ENCODE measurements at places on chromosomes 6 and 20.

- no peak for DNase-seq
These were observed 43.1 kb downstream of the BLTP3A start for GRCh38 chr6:34834789-34835518.

GRCh38 chr20:11110535-11110934 lies 436.7 kb upstream of the JAG1 start:
- DNase-seq: no peak

DNA sequence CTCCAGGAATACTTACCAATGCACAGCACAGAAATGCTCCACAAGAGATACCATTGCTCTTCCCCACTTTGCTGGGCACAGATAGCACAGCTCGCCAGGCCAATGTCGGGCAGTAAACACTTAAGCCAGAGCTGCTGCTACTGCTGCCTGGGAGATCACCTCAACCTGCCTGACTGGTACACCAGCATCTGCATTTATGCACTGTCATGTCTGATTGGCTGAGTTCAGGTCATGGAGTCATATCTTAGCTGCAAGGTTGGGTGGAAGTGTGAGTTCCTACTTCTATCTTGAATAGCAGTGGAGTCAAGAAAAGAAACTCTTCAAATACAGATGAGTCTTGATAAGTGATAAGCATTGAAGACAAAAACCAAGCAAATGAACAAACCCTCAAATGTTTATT lies 10.9 kb upstream of the ADGRF4 start:
- DNase-seq: no peak

DNA sequence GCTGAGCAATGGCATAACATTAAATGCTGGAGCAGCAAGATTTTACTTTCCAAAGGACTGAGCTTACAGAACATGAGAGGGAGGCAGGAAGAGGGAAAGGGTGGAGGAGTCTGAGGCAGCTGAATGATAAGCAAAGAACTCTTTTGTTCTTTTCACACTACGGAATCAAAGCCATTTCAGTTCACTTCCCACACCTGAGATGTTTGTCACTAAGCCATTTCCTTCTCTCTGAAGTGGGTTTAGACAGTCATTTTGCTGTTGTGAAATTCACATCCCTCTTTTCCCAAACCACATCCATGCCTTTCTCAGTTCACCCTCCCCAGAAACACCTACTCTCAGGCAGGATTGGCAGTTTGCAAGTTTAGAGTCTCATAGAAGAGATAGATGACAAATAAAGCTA lies 267.9 kb downstream of the ADGRG6 start:
- no peak for DNase-seq

GRCh38 chr6:168994956-168995355 lies 258.7 kb downstream of the THBS2 start:
- no peak for DNase-seq

- no peak for DNase-seq
These were observed 18.3 kb downstream of the KIAA1586 start for GRCh38 chr6:57064809-57065208.

DNA sequence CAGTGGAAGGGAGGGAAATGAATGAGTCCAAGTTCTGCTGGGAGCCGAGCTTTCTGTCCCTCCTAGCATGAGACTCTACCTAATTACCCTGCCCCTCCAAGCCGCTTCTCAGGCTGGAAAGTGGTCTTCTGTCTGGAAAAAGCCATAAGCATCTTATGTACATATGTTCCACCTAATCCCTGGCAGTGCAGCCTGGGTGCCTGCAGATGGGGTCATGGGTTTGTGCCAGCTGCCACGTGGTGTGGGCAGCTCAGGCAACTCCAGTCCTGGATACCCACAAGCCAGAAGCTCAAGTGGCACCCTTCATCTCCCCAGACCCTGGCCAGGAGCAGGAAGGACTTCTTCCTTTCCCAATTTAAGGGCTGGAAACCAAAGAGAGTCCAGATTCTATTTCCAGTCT lies 253.1 kb downstream of the LY86 start:
- DNase-seq: no peak

- no peak for DNase-seq
These were observed 14.9 kb upstream of the HDDC2 start for GRCh38 chr6:125316621-125317020.

GRCh38 chr6:40343318-40343876 lies 243.8 kb downstream of the LRFN2 start:
- no peak for DNase-seq

DNA sequence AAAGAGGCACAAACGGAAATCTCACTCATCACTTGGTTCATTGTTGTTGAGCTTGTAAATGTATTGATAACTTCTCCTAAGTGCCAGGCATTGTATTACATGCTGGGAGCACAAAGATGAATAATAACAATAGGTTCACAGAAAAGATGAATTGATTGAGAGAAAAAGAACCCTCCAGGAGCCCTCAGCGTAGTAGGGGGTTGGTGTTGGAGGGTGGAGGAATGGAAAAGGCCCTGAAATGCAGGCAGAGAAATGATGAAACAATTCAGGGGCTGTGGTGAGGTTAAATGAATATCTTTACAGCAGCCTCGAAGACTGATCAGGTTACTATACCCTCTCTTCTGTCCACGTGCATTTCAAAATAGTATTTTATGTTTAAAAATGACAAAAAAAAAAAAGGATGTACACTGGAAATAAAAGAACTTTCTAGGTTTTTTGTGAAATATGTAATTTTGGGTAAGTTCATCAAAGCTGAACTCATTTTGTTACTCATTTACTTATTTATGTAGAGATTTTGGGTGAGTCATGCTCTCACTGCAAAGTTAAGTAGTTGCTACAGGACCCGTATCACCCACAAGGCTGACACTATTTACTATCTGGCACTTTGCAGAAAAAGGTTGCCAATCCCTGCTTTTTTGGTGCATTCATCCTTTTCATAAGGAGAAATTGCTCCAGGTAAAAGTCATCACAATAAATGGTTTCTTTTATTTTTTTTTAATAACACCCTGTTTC lies 277.3 kb downstream of the ZNF217 start:
- DNase-seq: no peak

DNA sequence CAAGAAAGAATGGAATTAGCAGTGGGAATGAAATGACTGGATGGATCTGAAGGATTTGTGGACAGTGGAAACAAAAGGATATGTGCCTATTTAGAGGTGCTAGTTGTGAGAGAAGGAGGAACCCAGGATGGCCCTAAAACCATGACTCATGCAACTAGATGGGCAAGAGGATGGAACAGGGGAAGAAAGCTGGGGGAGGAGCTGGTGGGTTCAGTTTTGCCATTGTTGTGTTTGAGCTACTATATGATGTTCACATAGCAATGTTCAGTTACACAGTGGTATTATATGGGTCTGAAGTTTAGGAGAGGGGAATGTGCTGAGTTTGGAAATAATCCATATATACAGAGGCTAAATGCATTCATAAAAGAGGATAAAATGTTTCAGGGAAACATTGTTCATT lies 125.7 kb upstream of the SSTR4 start:
- no peak for DNase-seq

DNA sequence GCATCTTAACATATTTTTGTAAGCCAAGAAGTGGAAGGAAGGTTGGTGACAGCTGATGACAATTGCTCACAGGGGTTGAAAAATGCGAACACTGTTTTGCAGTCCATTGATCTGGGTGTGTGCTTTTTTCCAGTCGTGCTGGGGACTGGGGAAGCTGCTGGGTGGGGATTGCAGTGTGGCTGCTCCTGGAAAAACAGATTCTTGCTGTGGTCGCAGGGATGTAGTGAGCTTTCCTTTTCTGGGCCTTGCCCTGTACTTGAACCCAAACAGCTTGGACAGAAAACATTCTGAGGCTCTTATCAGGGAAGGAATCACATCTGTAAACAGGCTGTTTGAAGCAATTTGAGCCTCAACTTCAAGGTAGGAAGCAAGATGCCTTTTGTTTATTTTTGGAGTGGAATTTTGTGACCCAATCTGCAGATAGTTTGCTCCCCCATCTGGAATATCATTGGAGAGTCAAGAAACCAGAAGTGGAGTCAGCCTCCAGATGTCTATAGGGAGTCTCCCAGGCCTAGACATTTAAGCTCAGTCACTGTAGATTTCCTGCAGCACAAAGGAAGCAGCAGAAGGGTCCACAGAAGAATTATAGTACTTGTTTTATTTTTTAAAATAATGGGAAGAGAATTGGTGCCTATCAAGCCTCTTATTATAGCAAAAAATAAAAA lies 279.2 kb upstream of the FERMT1 start:
- DNase-seq: no peak

DNA sequence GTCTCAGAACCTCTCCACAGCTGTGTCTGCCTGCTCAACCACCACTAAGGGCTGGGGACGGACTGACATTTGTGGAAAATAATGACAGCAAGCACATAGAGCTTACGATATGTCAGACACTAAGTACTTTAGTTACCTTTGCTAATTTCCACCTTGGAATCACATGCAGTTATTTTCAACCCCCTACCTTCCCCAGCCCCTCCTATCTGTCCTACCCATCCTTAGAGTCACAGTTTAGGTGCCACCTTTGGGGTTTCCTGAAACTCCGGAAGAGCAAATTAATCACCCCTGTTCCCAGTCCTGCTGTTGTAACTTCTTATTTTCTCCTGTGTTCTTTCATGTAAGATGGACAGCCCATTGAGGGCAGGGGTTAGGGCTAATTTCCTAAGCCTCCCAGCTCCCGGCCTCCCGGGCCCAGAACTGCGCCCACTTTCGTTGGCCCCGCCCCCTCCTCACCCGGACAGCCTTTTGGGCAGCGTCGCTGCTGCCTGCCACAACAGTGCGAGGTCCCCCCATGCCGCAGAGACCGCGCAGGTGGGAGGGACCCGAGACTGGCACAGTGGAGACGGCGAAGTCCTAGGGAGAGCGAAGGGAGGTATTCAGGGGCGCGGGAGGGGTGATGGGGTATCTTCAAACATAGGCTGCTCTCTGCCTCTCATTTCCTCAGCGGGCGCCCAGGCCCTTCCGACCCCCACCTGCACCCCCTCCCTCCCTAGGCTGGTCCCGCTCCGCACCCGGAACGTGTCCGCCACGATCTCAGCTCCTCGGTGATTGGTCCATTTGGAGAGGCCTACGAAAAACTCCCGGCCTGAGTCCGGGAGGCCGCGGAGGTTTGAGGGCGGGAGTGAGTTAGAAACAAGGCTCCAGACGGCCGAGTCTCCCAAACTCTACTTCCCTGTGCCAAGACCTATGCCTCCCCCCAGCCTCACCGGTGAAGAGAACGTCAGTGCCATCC lies 1.1 kb downstream of the DDAH2 start:
- no peak for DNase-seq

DNA sequence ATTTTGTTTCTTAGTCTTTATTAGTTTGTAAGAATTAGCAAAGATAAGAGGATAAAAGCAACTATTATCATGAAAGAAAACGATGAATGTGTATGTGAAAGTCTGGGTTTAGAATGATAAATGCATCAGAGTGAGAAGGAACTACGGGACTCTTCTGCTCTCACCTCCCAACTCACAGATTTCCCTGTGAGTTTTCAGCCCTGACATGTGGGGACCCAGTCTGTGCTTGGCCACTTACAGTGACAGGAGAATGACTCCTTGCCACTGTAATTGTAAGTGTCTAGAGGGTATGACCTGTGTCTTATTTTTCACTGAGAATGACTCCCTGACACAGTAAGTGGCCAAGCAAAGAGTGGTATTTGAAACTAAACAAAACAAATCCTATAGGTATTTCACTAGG lies 2.5 kb downstream of the HLA-DPA1 start:
- DNase-seq: no peak

DNA sequence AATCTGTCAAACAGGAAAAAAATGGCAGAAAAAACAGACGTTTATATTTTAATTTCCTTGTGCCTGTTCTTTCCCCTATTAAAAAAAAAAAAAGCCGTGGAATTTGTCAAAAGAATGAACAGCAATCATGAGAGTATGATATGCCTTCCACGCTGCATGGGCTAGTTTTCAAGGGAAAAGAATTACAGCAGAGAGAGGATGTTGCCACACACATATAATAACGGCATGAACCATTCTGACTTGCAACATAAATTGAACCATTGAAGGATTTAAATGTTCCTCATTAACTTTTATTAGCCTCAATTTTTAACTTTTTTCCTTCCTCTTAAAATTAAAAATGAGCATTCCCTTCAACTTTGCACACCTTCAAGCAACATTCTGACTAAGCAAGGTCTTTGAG lies 301.8 kb downstream of the FOXC1 start:
- DNase-seq: no peak

DNA sequence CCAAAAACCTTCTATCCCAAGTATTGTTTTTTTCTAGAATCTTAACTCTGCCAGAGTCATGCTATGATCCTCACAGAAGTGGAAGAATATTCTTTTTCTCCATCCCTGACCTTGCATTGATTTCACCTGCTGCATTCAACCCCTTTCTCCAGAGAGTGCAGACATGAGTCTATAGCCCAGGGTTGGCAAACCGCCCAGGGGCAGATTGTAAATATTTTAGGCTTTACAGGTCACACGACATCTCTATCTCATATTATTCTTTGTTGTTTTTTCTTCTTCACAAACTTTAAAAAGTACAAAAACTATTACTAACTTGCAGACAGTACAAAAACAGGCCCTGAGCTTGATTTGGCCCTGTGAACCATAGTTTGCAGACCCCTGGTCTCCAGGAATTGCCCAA lies 112.1 kb upstream of the ASF1A start:
- DNase-seq: no peak

DNA sequence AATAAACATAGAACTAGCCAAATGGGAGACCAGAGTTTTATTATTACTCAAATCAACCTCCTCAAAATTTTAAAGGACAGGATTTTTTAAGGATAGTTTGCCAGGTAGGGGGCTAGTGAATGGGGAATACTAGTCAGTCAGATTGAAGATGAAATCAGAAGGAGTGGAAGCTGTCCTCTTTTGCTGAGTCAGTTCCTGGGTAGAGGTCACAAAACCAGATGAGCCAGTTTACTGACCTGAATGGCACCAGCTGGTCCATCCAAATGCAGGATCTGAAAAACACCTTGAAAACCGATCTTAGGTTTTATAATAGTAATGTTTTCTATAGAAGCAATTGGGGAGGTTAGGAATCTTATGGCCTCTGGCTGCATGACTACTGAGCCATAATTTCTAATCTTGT lies 558.2 kb downstream of the PKHD1 start:
- DNase-seq: no peak

GRCh38 chr6:98335594-98335993 lies 498.8 kb upstream of the POU3F2 start:
- no peak for DNase-seq

GRCh38 chr6:164926686-164927085 lies 382.7 kb downstream of the C6orf118 start:
- DNase-seq: no peak

DNA sequence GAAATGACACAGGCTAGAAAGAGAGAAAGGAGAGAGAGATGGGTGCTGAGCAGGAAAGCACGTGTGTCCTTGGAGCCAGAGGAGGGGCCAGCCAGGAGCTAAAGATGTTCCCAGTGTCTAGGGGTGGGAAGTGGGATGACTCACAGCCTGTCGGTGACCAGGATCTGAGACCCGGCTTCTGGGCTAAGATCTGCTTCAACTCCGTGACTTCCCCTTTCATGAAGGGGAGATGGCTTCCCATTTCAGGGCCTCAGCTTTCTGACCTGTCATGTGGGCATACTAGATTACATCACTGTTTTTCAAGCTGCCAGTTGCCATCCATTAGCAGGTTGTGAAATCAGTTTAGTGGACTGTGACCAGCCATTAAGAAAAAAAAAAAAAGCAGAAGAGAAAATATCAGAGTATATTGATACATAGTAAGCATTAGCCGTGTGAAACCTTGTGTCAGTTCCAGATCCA lies 5.4 kb downstream of the TGM3 start:
- no peak for DNase-seq

All from stimulated activated CD8-positive, alpha-beta memory T cell treated with anti-CD3 and anti-CD28 coated beads, Interleukin-15, amount 100 ng/mL, for 4 hours (primary cell).